ENCODE measurements at places on chromosomes 7 and 10. TPM values are rescaled to one million over a fixed set of nuclear protein-coding genes. Genes with fewer than 3 reads are reported as not detected.

DNA sequence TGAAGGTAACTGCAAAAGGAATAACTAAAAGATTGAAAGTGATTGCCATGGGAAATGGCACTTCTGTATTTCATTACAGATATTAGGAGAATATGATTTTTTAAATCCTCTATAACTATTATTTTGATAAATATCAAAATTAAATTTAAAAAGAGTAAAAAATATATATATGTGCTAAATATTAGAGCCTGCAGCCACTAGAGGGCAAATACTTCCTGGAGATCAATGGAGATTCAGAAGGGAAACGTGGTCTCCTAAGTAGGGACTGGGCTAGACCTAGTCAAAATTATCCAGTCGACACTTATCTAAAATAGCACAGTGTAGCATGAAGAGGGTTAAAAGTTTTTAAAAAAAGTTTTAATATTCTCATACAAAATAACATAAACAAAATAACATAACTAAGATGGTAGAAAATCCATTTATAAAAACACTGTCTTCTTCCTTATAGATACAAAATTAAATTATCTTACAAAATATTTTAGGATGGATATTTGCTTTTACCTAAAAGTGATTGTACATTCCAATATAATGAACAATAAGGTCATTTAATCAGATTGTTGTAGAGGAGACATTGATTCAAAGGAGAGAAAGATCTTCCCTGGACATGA, 434.3 kb downstream of the MDFIC start:
- no peaks in the 10 kb centered on the region for H3K27me3 ChIP-seq
- H3K4me1 ChIP-seq: no peaks in the 10 kb centered on the region
- no peak overlapping the region for H3K27ac ChIP-seq
- no peak overlapping the region for H3K4me3 ChIP-seq
- no peaks in the 10 kb centered on the region for H3K36me3 ChIP-seq

GRCh38 chr10:122352817-122353525, 21.5 kb upstream of the PLEKHA1 start:
- no peak overlapping the region for H3K27ac ChIP-seq
- no peaks in the 10 kb centered on the region for H3K4me1 ChIP-seq
- peaks cover 3% of the 10 kb centered on the region for H3K27me3 ChIP-seq

DNA sequence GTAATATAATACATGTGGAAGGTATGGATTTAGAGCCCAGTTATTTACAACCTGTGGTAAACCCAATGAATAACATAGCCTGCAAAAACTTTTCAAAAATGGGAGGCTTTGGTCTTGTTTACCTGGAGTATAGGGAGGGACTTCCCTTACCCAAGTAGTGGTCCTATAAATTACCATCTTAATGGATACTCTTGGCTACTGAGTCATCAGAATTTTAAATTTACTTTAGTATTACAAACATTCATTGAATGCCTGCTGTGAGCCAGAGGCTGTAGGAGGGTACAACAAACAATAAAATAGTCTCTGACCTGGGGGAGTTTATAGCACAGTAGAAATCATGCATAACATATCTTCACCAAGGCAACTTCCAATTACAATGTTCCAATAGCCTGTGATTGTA, 365.1 kb downstream of the BBS9 start:
- no peak for DNase-seq
- H3K36me3 ChIP-seq: no peaks in the 10 kb centered on the region
- no peak overlapping the region for H3K4me3 ChIP-seq
- no peak overlapping the region for H3K27ac ChIP-seq

GRCh38 chr10:95308389-95309302, 17.8 kb upstream of the PDLIM1 start:
- H3K27ac ChIP-seq: no peak overlapping the region
- no peaks in the 10 kb centered on the region for H3K4me1 ChIP-seq
- H3K27me3 ChIP-seq: no peaks in the 10 kb centered on the region
- H3K36me3 ChIP-seq: no peaks in the 10 kb centered on the region

GRCh38 chr10:8100366-8100765, 45.9 kb downstream of the GATA3 start:
- no peaks in the 10 kb centered on the region for H3K36me3 ChIP-seq
- H3K27me3 ChIP-seq: no peaks in the 10 kb centered on the region
- H3K4me1 ChIP-seq: peaks cover 9% of the 10 kb centered on the region
- H3K4me3 ChIP-seq: no peak overlapping the region

GRCh38 chr7:150903606-150904005, 51.3 kb downstream of the AOC1 start:
- peak; percentile 45 for DNase-seq
- no peaks in the 10 kb centered on the region for H3K36me3 ChIP-seq
- H3K4me1 ChIP-seq: peaks cover 4% of the 10 kb centered on the region
- H3K27ac ChIP-seq: no peak overlapping the region
- peaks cover 47% of the 10 kb centered on the region for H3K27me3 ChIP-seq

DNA sequence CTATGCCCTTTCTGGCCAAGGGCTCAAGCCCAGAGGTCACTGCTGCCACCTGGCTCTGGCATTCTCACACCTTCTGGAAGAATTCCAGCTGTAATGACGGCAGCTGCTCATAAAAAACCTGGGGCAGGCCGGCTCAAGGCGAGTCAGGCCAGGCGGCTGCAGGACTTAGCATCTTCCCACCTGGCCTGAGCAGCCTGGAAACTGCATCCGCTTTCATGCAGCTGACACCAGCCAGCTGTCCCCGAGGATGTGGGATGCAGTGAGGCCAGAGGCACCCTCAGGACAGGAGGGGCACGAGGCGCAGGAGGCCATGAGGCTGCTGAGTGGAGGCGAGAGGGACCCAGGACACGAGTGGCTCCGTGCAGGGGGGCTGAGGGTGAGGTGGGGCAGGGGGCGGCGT, 47.5 kb upstream of the ADGRA1 start:
- no peaks in the 10 kb centered on the region for H3K4me1 ChIP-seq
- DNase-seq: no peak
- H3K36me3 ChIP-seq: no peaks in the 10 kb centered on the region
- H3K4me3 ChIP-seq: no peak overlapping the region

DNA sequence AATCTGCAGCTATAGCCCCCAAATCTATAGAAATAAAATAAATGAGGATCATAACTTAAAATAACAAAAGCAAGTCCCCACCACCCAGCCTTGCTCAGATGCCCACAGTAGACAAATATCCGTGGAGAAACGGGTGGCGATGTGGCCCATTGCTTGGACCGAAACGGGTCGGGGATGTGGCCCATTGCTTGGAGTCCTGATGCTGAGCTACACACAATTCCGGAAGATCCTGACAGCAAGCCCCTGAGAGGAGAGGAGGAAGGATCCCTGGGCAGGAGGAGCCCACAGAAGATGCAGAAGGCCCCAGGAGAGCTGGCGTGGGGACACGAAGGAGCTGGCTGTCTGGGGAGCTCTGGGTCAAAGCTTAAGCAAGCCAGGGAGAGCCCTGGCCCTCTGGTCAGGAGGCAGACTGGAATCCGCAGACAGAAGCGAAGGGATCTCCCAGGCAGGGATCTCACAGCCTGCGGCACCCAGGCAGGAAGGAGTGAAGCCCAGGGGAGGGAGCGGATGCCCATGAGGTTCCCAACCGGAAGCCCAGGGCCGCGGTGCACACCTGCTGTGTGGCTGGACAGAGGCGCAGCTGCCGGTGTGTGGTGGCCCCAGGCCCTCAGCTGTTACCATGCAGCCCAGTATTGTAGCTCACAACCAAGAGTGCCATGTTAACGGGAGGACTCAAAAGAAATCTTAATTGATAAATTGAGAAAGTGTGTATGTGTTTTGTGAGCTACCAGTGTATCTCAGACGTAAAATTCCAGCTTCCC, 138.8 kb downstream of the ADARB2 start:
- DNase-seq: no peak
- H3K27me3 ChIP-seq: no peaks in the 10 kb centered on the region
- H3K4me3 ChIP-seq: no peak overlapping the region
- no peaks in the 10 kb centered on the region for H3K4me1 ChIP-seq

GRCh38 chr7:148701414-148701813, 2.7 kb downstream of the CUL1 start:
- no peak overlapping the region for H3K27ac ChIP-seq
- no peaks in the 10 kb centered on the region for H3K27me3 ChIP-seq
- H3K4me1 ChIP-seq: peaks cover 70% of the 10 kb centered on the region
- peak overlapping the region; percentile 84 for H3K4me3 ChIP-seq
- DNase-seq: no peak

- H3K36me3 ChIP-seq: peaks cover 3% of the 10 kb centered on the region
- no peaks in the 10 kb centered on the region for H3K27me3 ChIP-seq
- no peak for DNase-seq
Observed at GRCh38 chr7:67916571-67917436, 920.2 kb downstream of the TYW1 start.

DNA sequence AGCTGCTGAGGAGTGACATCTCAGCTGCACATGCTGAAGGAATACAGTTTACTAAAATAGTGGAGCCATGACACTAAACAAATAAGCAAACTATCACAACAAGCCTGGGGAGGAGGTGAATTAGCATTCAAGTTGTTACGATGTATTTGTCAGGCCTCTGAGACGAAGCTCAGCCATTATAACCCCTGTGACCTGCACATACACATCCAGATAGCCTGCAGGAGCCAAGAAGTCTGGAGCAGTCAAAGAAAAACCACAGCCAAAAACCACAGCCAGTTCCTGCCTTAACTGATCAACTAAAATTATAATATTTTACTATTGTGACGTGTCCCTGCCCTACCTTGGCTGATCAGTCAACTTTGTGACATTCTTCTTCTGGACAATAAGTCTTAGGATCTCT, 68.6 kb downstream of the NSUN6 start:
- H3K4me1 ChIP-seq: peaks cover 16% of the 10 kb centered on the region
- peak; percentile 62 for DNase-seq
- no peak overlapping the region for H3K4me3 ChIP-seq
- H3K36me3 ChIP-seq: peaks cover 83% of the 10 kb centered on the region
- peak overlapping the region; percentile 23 for H3K27ac ChIP-seq

- H3K36me3 ChIP-seq: no peaks in the 10 kb centered on the region
- no peaks in the 10 kb centered on the region for H3K4me1 ChIP-seq
- no peak overlapping the region for H3K4me3 ChIP-seq
- no peak for DNase-seq
Observed at GRCh38 chr10:131853610-131853964, 47.2 kb upstream of the PPP2R2D start.

DNA sequence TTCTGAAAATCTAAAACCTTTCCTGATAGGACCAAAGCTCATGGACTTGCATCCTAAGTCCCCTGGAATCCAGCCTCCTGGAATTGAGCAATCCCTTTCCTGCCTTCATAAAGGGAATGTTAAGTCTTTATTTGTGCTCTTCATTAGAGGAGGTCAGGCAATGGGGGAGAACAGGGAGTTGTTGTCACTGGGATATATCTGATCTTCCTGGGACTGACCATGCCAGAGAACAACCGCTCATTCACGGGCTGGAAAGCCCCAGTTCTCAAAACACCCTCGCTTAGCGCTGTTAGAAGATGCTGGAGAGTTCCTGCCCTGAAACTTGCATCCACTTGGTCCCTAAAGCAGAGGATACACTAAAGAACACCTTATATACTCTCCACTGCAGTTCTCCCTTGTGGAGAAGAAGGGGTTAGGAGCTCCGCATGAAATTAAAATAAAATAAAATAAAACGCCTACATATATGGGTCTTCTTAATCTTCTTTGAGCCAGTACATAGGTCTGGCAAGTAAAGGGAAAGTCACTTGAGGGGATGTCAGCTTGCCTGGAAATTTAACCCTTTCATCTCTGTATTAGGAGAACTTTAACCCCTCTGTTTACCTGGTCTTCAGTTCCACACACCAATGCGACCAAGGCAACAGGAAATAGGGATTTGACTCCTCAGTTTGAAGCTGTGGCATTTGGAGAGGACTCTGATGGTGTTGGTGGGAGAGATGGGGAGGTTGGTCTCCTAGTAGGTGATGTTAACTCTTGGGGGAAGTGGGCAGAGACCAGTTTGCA, 1.2 kb downstream of the SORCS1 start:
- H3K4me1 ChIP-seq: peaks cover 2% of the 10 kb centered on the region
- H3K27ac ChIP-seq: no peak overlapping the region
- H3K36me3 ChIP-seq: no peaks in the 10 kb centered on the region
- H3K27me3 ChIP-seq: peaks cover 19% of the 10 kb centered on the region

DNA sequence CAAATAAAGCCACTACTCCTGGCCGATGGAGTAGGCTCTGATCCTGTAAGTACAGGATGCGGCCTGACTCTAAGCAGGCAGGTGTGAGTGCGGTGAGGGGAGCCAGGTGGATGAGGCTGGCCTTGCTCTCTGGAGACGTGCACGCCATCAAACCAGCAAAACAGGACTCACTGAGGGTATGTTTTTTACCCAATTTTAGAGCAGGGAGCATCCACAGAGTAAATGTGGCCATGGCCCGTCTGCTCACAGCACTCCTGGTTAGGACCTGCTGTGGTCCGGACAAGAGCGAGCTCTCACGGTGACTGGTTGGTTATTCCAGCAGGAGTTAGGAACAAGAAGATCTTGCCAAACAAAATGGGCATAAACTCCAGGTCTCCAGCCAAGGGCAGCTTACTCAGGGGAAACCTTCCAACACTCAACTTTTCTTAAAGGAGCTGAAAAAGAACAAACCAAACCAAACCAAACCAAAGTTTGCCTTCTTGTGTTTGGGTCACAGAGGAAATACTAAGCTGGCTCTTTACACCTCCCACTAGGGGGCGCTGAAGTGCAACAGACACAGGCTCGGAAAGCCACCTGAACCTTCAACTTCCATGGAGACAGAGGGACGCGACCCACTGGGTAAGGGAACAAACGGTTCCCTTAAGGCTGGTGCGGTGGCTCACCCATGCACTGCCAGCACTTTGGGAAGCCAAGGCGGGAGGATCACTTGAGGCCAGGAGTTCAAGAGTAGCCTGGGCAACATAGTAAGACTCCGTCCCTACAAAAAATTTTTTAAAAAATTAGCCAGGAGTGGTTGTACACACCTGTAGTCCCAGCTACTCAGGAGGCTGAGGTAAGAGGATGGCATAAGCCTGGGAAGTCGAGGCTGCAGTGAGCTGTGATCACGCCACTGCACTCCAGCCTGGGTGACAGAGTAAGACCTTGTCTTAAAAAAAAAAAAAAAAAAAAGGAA, 122.4 kb downstream of the CLEC2L start:
- no peak overlapping the region for H3K27ac ChIP-seq
- H3K27me3 ChIP-seq: no peaks in the 10 kb centered on the region
- peak; percentile 87 for DNase-seq
- H3K36me3 ChIP-seq: no peaks in the 10 kb centered on the region

DNA sequence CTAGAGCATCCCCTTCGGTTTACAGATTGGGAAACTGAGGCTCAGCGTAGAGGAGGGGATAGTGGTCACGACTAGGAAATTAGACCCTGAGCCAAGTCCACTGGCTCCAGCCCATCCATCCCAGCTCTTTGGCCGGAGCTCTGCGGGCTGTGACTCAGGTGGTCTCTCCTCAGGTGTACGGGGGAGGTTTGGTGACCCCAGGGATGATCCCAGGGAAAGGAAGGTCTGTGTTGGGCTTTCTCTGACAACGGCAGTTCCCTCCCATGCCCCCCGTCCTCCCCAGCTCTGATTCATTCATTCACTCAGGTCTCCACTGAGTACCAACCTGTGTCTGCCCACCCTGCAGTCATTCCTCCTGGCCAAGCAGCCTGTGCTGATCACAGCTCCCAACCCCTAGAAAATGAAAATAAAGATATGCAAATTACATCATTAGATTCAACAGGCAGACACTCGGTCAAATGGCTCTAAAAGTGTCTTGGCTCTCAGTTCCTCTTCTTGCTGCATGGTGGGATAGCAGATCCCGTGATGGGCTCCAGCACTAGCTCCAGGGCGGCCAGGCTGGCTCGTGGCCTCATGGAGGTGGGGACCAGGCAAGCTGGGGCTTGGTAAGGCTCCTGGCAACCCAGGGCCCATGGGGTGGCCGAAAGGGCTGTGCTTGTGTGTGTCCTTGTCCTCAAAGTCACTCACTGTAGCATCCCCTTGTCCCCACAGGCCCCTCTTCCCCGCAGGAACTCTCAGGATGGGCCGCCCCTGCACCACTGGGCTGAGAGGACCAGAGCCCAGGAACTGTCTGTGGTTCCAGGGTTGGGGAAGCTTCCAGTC, 37.8 kb downstream of the CLRN3 start:
- H3K4me3 ChIP-seq: no peak overlapping the region
- no peaks in the 10 kb centered on the region for H3K36me3 ChIP-seq
- no peaks in the 10 kb centered on the region for H3K4me1 ChIP-seq

The MTERF1 gene
- total RNA-seq: 16.9 TPM

The CYP2C19 gene
- total RNA-seq: not detected

The SORCS1 gene
- total RNA-seq: not detected

The CHAT gene
- total RNA-seq: not detected

The ELFN1 gene
- 0.36 TPM for total RNA-seq

Data from activated CD8-positive, alpha-beta T cell treated with anti-CD3 and anti-CD28 coated beads for 36 hours (primary cell).